ENCODE measurements at places on chromosomes 3 and 15. TPM values are rescaled to one million over a fixed set of nuclear protein-coding genes. Genes with fewer than 3 reads are reported as not detected.

GRCh38 chr3:69276884-69277283, 109.0 kb downstream of the FRMD4B start:
- DNase-seq, result no peak

Gene CIP2A
- total RNA-seq, result 16.2 TPM

Gene CLDN1
- total RNA-seq, result 14.2 TPM

Gene ZNF717
- 3.2 TPM for total RNA-seq

GRCh38 chr15:35557544-35557943, 11.6 kb upstream of the DPH6 start:
- peak; percentile 15 for DNase-seq

Gene SENP8
- 0.66 TPM for total RNA-seq

GRCh38 chr3:131591394-131592014, 88.7 kb upstream of the MRPL3 start:
- no peak for DNase-seq

- no peak for DNase-seq
These were observed 116.3 kb downstream of the MITF start for GRCh38 chr3:69855436-69856162.

Gene PRR23B
- not detected for total RNA-seq

Gene MBNL1
- total RNA-seq, result 144 TPM

Gene THOC7
- total RNA-seq, result 25.6 TPM

Gene ZNF80
- total RNA-seq, result not detected

- DNase-seq, result no peak
These were observed 63.5 kb upstream of the GOLGA8B start for GRCh38 chr15:34646918-34647317.

DNA sequence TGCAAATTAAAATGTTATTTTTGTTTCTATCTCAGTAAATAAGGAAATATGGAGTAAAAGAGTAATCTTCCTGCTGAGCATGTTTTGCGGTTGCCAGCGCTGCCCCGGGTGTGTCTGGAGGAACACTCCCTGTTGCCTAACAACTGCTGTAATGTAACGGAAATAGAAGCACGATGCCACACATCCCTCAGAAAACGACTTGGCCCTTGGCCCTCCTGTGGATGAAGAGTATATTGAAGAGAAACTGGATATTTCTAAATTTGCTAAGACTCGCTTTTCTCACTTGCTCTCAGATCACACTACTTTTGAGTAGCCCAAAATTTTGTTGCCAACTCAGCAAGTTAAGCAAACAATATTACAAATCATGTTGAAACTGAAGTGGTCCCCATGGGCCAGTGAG, 18.9 kb downstream of the CX3CR1 start:
- DNase-seq, result peak; percentile 25

DNA sequence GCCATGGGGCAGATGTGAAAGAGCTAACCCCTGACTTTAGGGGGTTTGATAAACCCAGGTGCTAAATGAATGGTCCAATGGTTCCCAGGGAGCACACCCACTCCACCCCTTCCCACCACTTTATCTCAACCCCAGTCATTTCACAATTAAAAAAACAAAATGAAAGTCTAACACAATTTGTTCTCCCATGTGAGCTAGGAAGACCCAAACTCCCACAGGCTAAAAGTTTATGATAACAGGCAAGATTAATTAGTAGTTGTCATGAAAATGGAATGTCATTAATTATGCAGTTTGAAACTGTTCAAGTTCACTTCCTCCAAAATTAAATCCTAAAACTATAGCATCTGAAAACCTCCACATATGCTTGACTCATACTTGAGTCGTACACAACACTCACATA, 63.3 kb upstream of the TPM1 start:
- DNase-seq, result no peak

DNA sequence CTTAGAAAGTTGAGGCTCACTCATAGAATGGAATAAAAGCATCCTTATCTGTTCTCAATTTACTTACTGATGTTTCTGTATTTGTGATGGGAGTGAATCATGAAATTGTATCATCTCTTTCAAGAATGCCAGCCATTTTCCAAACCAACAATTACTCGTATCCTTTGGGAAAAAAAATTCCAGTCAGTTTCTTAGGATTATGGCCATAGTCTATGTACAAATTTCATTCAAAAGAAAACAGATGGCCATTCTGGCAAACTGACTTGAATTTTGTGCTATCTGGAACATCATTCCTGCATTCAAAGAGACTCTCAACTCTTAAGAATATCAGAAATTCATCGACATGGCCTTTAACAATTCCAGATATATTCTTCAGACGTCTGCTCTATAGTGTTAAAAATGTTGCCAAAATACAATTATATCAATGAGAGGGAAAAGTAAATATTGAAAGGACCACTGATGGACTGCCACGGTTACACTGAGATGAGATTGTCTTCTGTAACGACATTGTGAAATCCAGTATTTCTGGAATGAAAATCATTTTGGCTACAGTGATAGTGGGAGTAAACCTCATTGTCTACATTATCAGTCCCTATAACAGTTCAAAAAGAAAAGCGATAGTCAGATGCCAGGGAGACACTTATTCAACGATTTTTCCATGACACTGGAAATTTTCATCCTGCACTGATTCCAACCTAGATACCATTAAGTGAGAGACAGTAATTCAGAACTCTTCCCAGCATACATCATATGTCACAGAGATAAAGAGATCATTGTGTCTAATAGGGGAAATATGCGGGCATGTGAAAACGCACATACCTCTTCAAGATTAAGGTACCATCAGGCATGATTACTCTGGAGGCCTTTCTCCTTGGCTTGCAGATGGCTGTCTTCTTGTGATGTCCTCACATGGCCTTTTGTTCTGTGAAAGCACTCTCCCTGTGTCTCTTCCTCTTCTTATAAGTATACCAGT, 953.8 kb upstream of the ALCAM start:
- DNase-seq, result no peak

DNA sequence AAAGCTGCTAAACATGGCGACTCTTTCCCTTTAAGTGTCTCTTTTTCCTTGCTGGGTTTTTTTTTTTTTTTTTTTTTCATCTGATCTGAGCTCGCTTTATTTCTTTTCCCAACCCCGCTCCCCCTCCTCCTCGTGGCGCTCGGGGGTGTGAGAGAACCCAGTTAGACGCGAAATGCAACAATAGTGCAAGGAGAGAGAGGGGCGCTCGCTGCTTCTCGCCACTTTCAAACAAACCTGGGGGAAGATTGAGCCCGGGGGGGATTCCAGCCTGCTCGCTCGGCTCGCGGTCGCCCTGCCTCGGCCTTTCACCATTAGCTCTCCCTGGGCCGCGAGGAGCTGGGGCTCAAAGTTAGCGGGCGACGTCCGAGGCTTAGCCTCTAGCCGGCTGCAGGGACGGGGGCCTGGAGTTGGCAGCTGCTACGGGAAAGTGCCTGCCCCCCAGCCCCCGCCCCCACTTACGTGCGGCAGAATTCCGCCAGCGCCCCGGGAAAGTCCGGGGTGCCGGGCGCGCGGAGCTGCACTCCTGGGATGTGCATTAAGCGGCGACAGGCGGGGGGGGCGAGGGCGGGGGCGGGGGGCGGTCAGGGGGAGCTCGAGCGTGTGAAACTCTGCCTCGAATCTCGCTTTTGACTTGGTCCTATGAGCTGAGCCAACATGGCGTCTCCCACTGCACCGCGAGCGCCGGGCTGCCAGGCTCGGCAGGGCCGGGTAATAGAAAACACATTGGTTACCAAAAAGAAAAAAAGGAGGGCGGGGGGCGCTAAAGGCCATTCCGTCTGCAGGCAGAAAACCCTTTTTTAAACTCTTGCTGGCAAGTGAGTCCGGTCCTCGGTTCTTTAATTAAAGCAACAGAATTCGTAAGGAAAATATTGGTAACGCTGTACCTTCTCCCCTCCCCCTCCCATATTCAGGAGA, 10.4 kb downstream of the NR2F2 start:
- peak; percentile 49 for DNase-seq

GRCh38 chr15:48679952-48680351, 34.4 kb upstream of the FBN1 start:
- no peak for DNase-seq

DNA sequence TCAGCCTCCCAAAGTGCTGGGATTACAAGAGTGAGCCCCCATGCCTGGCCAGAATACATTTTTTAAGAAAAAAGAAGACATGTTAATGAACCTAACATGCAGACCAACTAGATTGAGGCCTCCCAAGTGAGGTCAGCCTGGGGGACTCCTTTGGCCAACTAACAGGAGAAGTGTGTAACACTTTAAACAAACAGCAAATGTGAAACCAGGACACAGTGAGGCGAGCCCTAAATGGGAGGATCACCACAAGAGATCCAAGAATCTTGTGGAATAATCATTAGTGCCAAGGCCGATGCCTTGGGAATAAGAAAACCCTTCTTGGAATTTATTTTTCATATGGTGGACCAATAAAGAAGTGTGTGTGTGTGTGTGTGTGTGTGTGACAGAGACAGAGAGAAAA, 73.9 kb downstream of the ATP10A start:
- no peak for DNase-seq

GRCh38 chr15:39128746-39129145, 452.1 kb upstream of the THBS1 start:
- no peak for DNase-seq

Gene FBXL2
- total RNA-seq, result not detected

GRCh38 chr3:186128158-186128557, 19.3 kb upstream of the ETV5 start:
- DNase-seq, result no peak

DNA sequence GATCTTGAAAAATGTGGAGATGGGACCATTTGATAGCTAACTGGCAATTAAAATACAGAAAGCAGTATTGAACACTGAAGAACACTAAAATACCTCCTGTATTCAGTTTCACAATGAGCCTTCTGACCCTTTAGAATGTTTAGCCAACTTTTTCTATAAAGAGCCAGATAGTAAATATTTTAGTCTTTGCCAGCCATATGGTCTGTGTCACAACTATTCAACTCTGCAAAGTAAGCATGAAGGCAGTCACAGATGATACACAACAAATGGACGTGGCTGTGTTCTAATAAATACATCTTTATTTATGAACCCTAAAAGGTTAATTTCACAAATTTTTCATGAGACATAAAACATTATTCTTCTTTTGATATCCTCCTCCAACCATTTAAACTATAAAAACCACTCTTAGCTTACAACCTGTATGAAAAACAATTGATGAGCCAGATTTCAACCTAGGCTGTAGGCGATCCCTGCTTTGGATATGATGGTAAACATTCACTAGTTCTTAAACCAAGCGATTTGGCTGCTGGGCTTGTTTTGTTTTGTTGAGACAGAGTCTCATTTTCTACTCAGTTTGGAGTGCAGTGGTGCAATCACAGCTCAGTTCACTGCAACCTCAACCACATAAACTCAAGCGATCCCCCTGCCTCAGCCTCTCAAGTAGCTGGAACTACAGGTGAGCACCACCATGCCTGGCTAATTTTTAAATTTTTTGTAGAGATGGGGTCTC, 13.6 kb upstream of the CSPG5 start:
- DNase-seq, result no peak

Gene DPPA4
- not detected for total RNA-seq

- DNase-seq, result no peak
These were observed 6.2 kb upstream of the LXN start for GRCh38 chr3:158678687-158679086.

Gene CP
- not detected for total RNA-seq

Gene ADAMTSL3
- not detected for total RNA-seq

Gene ACP3
- total RNA-seq, result 4.0 TPM

Gene DUOX2
- total RNA-seq, result 0.08 TPM

DNA sequence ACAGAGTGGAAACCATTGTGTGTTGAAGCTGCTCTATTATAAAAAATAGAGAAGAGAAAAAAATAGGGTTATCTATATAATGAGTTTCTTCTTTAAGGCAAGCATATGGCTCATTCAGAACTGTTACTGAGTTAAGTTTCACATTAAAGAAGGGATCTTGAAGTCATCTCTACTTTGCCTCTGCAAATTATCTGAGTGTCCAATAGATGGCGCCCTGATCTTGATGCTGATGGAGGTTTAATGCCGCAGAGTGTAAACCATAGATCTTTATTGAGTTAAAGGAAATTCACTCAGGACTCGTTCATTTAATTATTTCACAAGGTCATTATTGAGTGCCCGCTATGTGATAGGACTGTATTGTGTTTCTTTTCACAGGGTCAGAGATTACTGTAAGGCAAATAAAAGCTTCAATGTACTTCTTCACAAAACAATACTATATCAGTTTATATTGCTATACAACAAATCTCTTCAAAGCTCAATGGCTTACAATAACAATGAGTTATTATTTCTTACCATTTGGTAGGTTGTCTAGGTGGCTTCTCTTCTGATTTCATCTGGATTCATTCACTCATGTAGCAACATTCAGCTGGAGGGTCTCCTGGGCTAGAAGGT, 171.4 kb downstream of the NSUN3 start:
- DNase-seq, result peak; percentile 73

Gene SPINK8
- not detected for total RNA-seq

Data from HT-29 (cell line).